Germinal center (tissue), 1 donor: ENCODE measurements at places on chromosomes 13 and 19.

DNA sequence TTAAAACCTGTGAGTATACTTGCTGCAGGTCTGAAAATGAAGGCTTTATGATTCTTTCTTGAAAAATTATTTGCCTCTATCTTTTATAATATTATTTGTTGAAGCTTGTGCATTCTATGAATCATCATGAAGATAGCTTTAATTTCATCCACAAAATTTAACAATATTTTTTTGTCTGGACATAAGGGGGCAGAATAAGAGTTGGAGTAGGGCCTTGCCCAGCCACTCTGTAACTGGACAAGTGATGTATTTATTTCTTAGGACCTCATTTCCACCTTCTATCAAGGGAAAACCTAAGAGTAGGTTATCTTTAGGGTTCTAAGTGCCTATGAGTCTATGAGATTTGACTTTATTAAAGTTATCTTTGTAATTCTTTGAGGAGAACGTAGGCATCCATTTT is 49.9 kb downstream of the N4BP2L1 start:
- no peak for DNase-seq

DNA sequence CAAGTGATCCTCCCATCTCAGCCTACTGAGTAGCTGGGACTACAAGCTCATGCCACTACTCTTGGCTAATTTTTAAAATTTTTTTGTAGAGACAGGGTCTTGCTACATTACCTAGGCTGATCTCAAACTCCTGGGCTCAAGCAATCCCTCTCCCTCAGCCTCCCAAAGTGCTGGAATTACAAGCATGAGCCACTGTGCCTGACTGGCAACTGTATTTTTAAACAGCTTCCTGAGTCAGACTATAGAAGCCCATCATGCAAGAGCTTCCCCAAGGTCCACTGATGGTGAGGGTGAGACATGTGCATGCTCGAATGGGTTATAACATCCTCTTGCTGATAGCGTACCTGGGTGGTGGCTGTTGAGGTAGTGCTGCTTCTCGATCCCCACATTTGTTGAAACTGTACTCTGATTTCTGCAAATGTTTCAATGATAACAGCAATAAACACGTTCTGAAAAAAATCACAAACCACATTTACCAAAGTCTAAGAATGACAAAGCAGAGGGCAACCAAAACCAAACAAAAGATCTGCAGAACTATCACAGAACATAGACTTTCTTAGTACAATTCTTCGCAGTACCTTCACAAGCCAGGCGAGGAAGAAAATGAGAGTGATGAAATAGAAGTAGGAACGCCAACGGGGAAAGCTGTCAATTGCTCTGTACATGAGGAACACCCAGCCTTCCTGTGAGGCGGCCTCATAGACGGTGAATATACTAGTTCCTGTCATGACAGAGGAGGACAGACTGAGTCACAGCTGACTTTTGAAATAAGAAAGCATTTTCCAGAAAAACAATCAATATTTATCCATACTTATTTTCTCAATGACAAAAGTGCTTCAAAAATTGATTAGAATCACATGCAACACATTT is 124.4 kb downstream of the NALCN start:
- DNase-seq, result no peak

- no peak for DNase-seq
These were observed 661 bp upstream of the BABAM1 start for GRCh38 chr19:17266589-17266974.

DNA sequence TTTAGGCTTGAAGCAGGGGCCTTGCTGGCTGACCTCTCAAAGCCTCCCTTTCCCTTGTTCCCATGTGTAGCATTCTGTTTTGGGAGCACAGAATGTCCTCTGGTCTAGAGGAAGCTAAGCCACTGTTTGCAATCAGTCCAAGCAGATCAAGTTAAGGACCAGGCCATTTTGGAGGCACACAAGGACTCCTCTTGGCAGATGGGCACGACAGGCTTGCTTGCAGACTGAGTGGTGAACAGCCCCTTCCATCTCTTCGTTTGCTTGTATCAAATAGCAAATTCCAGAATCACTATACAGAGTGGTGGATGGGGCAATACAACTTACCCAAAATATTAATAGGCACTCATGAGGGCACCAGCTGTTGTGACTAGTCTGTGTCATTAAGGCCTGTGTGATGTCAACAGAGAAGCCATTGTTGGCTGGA is 215.5 kb upstream of the SERP2 start:
- DNase-seq, result no peak
